ENCODE measurements at places on chromosomes 16 and 17.
A peak's percentile ranks its signal among the peaks of the same experiment; 100 is the strongest.

GRCh38 chr16:80468029-80468428 is 72.8 kb upstream of the DYNLRB2 start:
- no peak for DNase-seq

DNA sequence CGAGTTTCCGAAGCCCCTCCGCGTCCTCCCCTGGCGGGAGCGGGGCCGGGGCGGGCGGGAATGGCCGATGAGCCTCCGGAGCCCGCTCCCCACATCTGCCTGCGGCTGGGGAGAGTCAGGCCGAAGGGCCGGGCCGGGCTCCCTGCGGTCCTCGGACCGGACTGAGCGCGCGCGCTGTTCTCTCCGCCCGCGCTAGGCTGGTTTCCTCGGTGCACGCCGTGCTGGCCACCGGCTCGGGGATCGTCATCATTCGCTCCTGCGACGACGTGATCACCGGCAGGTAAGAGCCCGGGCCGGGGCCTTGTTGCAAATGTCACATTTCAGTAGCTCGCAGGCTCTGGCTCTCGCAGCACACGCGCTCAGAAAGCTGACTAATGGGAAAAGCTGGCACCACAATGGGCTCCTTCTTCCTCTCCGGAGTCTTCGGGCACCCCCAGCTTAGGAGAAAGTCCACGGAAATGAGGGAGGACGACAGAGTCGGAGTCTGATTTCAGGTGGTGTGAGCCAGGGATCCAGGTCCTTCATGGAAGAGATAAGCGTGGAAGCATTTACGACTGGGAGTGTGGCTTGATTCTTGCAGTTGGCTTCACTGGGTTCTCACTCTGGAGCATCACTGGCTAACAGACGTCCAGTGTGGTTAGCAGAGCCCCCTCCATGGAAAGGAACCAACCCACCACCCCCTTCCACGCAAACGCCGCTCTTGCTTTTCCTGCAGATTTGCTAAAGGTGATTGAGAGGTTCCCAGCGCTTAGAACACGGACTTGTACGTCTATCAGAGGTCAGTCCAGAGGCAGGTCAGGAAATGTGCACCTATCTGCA is 715 bp downstream of the TLCD3A start:
- peak; percentile 37 for DNase-seq

DNA sequence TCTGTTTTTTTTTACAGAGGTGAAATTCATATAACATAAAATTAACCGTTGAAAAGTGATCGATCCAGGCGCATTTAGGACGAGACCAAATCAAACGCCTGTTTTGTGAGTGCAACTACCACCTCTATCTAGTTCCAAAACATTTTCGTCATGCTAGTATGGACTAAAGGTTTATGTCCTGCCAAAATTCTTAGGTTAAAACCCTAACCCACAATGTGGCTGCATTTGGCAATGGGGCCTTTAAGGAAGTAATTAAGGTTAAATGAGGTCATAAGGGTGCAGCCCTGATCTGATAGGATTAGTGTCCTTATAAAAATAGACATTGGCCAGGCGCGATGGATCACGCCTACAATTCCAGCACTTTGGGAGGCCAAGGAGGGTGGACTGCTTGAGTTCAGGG is 32.8 kb upstream of the RCVRN start:
- DNase-seq = no peak

GRCh38 chr17:34847938-34848337 is 113.3 kb downstream of the CCT6B start:
- DNase-seq = no peak

DNA sequence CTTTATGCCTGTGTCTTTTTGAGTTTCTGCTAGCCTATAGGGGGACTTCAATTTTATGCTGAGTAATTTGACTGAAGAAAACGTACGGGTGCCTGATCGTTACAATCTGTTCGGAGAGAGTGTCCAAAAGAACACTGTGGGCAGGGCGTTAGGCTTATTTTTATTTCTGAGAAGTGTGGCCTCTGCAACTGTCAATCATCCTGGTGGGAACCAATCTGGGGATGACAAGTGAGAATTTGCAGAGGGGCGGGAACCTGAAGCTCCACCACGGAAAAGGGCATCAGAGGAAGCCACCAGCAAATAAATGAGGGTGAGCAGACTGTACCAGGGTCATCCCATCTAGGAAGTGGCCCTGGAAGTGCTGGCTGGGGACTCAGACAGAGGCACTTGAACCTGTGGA is 12.0 kb upstream of the CDYL2 start:
- DNase-seq = no peak
